ENCODE measurements at places on chromosomes 12 and 14.

- DNase-seq: no peak
Observed at GRCh38 chr12:121535150-121536053, 45.4 kb downstream of the KDM2B start.

- no peak for DNase-seq
Observed at GRCh38 chr12:112803620-112804282, 12.2 kb downstream of the RPH3A start.

GRCh38 chr14:64604001-64604400 lies 54.2 kb downstream of the PPP1R36 start:
- no peak for DNase-seq

GRCh38 chr12:105067511-105068031 lies 16.7 kb downstream of the ALDH1L2 start:
- DNase-seq: no peak

DNA sequence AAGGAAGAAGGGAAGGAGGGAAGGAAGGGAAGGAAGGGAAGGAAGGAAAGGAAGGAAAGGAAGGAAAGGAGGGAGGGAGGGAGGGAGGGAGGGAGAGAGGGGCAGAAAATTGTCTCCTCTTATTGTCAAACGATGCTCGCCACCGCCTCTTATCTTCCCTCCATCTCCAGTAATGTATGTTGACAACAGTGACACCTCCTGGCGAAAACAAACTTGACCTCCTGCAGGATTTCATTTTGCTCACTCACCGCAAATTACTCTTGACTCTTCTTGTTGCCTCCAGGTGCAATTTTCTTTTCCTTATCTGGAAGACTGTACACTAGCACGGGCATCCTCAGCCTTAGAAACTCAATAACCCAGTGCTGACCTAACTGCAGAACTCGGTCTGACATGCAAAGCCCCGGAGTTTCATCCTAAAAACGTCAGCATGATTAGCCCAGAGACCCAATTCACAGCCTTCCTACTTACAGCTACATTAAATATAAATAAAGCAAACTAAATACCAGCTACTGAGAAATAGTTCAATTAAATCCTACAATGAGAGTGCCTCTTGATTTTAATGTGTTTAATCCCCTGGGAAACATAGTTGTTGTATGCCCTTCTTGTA lies 512.4 kb upstream of the TMPO start:
- no peak for DNase-seq

DNA sequence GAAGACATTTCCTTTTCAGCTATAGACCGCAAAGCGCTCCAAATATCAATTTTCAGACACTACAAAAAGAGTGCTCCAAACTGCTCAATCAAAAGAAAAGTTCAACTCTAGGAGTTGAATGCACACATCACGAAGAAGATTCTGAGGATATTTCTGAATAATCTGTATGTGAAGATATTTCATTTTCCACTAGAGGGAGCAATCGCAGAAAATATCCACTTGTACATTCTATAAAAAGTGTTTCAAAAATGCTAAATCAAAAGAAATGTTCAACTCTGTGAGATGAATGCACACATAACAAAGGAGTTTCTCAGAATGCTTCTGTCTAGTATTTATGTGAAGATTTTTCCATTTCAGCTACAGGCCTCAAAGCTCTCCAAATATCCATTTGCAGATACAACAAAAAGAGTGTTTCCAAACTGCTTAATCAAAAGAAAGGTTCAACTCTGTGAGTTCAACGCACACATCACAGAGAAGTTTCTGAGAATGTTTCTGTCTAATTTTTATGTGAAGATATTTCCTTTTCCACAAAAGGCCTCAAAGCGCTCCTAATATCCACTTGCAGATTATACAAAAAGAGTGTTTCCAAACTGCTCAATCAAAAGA lies 643.8 kb upstream of the ALG10B start:
- no peak for DNase-seq

- DNase-seq: no peak
Observed at GRCh38 chr12:509500-509899, 49.8 kb downstream of the B4GALNT3 start.

GRCh38 chr12:91846466-91847055 lies 299.1 kb downstream of the BTG1 start:
- DNase-seq: no peak

GRCh38 chr14:95523815-95524448 lies 7.5 kb upstream of the SYNE3 start:
- DNase-seq: no peak

Measured in activated T-helper 9 cell treated with anti-CD3 and anti-CD28 coated beads, Interleukin-2, amount 50 U/mL, for 16 hours (primary cell).